ENCODE measurements at places on chromosomes 2 and 18. TPM values are rescaled to one million over a fixed set of nuclear protein-coding genes. Genes with fewer than 3 reads are reported as not detected.

The PJVK gene
- total RNA-seq: 1.6 TPM

The DNAH7 gene
- 2.6 TPM for total RNA-seq

The SCG2 gene
- 3.4 TPM for total RNA-seq

The EML6 gene
- total RNA-seq: 0.49 TPM

The FAM228A gene
- total RNA-seq: 0.18 TPM

The LAMA1 gene
- total RNA-seq: 30.1 TPM

The SPDYA gene
- 6.5 TPM for total RNA-seq

The ASTL gene
- total RNA-seq: not detected

The RTP5 gene
- not detected for total RNA-seq

The C2orf72 gene
- not detected for total RNA-seq

The ACTG2 gene
- total RNA-seq: 2.4 TPM

The GCC2 gene
- 50.0 TPM for total RNA-seq

The HOXD11 gene
- total RNA-seq: not detected

The PRKAG3 gene
- 0.41 TPM for total RNA-seq

The SYT4 gene
- under 0.01 TPM for total RNA-seq

The POTEF gene
- not detected for total RNA-seq

The IKZF2 gene
- total RNA-seq: 11.3 TPM

The ZNF407 gene
- total RNA-seq: 21.7 TPM

The IL1RL1 gene
- total RNA-seq: 4.9 TPM

The SPATA3 gene
- not detected for total RNA-seq

The EMILIN1 gene
- 81.3 TPM for total RNA-seq

The HES6 gene
- 1.6 TPM for total RNA-seq

The PAIP2B gene
- 1.6 TPM for total RNA-seq

The AAMP gene
- total RNA-seq: 262 TPM

The RGPD4 gene
- total RNA-seq: 0.16 TPM

The UCN gene
- 1.1 TPM for total RNA-seq

The CABYR gene
- 7.3 TPM for total RNA-seq

The ANKRD30B gene
- 2.7 TPM for total RNA-seq

The ASB18 gene
- total RNA-seq: not detected

The OTOS gene
- total RNA-seq: not detected

The TUBB8B gene
- total RNA-seq: not detected

The IL36RN gene
- total RNA-seq: not detected

The SATB2 gene
- 2.3 TPM for total RNA-seq

The LHCGR gene
- not detected for total RNA-seq

The MERTK gene
- 0.65 TPM for total RNA-seq

The CHMP1B gene
- total RNA-seq: 61.7 TPM

The TFPI gene
- total RNA-seq: 72.5 TPM

The ARL4C gene
- total RNA-seq: 33.7 TPM

The KIAA2012 gene
- not detected for total RNA-seq

The NAPG gene
- 44.6 TPM for total RNA-seq

The IL1A gene
- 0.90 TPM for total RNA-seq

The SH3RF3 gene
- 8.4 TPM for total RNA-seq

The MYO1B gene
- 75.3 TPM for total RNA-seq

The CDCA7 gene
- total RNA-seq: 6.2 TPM

The EIF2B4 gene
- total RNA-seq: 29.7 TPM

The DNAJC5G gene
- not detected for total RNA-seq

Measured in fibroblast of the aortic adventitia (primary cell).